COR-L47 (cell line): ENCODE measurements at places on chromosomes 5 and 9.
A peak's percentile ranks its signal among the peaks of the same experiment; 100 is the strongest.

DNA sequence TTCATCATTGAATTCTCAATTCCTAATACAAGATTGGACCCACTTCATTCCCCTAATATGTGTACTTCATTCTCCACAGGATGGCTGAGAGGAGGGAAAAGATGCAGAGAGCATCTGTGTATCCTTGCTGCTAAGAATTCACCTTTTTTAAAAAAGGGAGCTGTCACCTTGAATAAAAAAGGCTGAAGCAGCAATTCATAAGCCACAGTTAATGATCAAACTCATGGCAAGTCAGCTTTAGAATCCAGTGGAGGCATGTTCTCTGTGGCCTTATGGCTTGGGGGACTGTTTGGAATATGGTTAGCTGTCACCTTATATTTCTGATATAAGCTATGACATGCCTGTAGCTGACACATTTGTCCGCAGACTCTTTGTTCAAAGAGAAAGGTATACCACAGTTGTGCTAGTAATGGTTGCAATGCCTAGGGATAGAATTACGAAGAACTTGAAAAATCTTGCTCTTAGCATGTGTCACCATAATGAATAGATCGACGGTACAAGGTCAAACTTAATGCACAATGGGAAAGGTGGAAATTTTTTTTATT lies 256.8 kb upstream of the TNC start:
- DNase-seq: no peak

DNA sequence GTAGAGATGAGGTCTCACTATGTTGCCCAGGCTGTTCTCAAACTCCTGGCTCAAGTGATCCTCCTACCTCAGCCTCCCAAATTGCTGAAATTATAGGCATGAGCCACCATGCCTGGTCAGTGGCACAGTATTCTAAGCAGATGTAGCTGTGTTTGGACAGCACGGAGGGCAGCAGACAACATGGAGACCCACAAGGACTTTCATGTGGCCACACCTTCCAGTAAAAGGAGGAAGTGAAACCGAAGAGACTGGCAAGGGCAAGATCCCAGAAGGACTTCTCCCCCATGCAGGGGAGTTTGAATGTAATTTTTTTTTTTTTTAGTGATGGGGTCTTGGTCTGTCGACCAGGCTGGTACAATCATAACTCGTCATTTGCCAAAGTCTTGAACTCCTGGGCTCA lies 172.2 kb downstream of the TRPM3 start:
- no peak for DNase-seq

DNA sequence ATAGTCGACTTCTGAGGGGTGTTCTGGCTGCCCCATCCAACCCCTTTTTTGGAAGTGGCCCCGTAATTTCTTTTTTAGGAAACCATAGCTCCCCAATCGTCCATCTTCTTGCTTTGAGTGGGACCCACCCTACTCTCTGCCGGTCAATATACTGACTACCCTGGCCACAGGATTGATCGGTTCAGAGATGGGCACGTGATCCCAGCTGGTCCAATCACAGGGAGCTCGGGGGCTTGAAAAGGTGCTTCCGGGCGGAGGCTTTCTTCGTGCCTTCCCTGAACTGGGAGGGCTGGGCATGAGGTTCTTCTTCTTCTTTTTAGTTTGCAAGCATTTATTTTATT lies 78.7 kb upstream of the SH3PXD2B start:
- DNase-seq: no peak

- no peak for DNase-seq
Observed at GRCh38 chr5:111813537-111813936, 56.5 kb upstream of the NREP start.

GRCh38 chr9:120539951-120540350 lies 40.0 kb downstream of the CDK5RAP2 start:
- no peak for DNase-seq

GRCh38 chr5:683551-684481 lies 9.3 kb downstream of the TPPP start:
- DNase-seq: no peak

DNA sequence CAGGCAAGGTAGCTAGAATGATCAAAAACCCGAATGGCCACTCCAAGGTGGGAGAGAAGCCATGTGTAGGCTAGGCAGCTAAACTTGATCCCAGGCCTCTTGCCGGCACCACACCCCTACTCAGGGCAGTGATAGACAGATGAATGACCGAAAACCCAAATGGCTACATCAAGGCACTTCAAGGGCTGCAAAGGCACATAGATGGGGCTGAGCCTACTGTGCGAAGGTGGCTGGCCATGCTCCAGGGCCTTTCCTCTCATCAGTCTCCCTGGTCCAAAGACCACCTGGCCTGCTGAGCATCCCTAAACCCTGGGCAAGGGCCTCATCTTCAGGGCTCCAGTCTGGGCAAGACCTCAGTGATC lies 3.7 kb upstream of the TIFAB start:
- DNase-seq: no peak

GRCh38 chr5:147835386-147835798 lies 3.9 kb upstream of the SPINK1 start:
- peak; percentile 35 for DNase-seq

- DNase-seq: no peak
Observed at GRCh38 chr9:96157675-96158074, 144.3 kb downstream of the HSD17B3 start.

DNA sequence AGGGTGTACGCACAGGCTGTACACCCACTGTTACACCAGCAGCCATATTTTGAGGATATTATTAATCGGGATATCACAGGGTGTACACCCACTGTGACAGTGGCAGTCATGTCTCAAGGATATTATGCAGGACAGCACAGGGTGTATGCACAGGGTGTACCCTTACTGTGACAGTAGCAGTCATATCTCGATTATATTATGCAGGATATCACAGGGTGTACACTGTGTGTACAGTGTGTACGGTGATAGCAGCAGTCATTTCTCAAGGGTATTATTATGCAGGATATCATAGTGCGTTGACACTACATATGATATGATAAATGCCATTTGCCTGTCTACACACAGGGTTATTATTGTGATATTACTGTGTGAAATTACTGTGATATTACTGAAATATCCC lies 80.5 kb upstream of the SLC25A48 start:
- no peak for DNase-seq

DNA sequence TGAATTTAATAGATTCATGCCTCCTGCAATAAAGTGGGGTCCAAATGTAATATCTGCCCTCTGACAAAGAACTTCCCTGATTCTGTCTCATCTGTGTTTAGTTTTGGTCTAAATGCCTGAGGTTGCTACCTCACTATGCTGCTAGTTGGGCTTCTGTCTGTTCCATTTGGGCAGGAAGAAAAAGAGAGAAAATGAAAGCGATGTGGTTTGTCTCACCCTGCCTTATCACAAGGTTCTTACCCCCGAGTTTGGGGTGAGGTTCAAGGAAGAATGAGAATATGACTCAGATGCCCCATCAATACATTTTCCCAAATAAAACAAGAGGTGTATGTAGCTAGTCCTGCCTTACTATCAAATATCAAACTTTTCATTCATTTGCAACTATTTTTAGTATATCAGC lies 132.1 kb upstream of the MTAP start:
- no peak for DNase-seq

- no peak for DNase-seq
Observed at GRCh38 chr5:147176422-147176821, 58.4 kb upstream of the STK32A start.

DNA sequence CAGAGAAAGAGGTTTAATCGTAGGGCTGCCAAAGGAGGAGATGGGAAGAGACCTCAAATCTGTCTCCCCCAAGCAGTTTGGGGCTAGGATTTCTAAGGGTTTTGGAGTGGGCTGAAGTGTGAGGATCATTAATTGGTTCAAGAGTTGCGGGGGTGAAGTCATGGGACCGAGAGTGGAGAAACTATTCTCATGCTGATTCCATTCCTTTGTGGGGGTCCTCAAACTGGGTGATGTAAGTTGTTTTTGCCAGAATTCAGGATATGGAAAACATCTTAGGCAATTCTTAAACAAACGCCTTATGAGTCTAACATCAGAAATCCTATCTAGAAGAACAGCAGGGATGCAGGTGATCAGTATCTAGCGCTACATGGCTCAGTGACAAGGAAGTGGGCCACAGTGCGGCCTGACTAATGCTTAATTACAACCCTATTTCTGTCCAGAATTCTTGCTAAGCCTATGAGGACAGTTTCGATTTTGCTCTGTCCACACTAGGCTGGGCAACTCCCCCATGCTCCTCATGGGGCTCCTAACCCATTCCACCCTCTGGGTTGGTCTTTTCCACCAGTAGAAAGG lies 27.7 kb upstream of the TRIO start:
- DNase-seq: no peak

DNA sequence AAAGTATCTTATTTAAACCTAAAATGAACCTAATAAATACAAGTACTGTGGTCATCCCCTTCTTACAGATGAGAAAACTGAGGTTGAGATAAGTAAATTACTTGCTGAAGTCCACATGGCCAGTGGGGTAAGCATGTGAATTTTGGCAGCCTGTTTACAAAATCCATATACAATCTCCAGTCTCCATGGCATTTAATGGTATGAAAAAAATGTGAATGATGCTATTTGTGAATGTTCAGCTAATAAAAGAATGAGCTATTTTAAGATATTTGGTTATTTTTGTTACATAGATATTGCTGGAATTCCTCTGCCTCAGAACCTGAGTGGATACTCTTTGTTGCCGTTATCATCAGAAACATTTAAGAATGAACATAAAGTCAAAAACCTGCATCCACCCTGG lies 19.3 kb upstream of the GPR150 start:
- DNase-seq: no peak

DNA sequence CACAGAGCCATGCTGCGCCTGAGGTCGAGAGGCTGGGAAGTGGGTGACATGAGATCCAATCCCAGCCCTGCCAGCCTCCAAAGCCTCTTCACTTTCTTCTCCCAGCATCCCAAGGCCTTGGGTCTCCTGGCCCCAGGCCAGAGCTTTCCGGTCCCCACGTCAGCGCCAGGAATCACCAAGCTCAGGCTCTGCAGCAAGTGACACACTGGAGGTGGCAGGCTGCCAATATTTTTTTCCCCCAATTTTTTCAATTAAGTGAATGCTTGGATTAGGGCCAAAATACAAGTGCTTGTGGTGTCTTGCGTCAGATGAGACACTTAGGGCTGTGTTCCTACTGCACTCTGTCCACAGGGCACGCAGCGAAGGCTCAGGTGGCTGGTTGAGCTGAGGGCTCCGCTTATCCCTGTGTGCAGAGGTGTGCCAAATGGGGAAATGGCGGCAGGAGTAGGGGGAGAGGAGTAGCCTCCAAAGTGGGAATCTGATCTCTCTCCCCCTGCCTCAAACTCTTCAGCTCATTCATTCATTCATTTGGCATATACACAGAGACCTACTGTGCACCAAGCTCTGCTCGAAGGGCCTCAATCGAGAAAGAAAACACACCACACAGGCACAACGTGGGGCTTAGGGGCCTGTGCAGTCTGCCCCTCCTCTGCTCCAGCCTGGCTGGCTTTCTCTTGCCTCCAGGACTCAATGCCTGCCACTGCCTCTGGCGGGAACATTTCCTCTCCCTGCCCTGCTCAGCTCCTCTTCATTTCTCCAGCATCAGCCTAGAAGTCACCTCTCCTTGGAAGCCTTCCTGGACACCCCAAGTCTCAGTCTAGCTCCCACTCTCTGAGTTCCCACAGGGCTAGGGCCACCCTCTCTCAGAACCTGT lies 16.6 kb downstream of the SH3PXD2B start:
- DNase-seq: peak; percentile 97

GRCh38 chr5:144247131-144247530 lies 76.5 kb downstream of the KCTD16 start:
- peak; percentile 27 for DNase-seq

DNA sequence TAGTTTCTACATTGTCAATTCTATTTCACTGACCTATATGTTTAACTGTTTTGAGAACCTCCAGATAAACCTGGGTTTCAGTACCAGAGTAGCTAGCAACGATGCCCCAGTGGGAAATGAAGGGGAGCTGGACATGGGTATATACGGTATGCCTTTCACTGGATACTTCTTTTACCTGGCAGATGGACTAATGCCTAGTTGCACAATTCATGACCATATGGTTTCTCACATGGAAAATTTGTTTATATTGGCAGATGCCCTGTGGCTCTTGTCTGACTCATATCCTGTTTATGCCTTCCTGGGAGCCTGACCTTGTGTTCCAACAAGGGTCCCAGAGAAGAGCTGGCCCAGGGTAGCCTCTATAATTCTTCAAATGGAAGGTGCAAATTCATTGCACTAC lies 144.1 kb downstream of the MAT2B start:
- no peak for DNase-seq

- no peak for DNase-seq
Observed at GRCh38 chr9:134811079-134811672, 69.4 kb upstream of the FCN2 start.

- peak; percentile 41 for DNase-seq
Observed at GRCh38 chr5:77560677-77561263, 68.7 kb upstream of the WDR41 start.

- no peak for DNase-seq
Observed at GRCh38 chr5:175656966-175657365, 905 bp upstream of the HRH2 start.

DNA sequence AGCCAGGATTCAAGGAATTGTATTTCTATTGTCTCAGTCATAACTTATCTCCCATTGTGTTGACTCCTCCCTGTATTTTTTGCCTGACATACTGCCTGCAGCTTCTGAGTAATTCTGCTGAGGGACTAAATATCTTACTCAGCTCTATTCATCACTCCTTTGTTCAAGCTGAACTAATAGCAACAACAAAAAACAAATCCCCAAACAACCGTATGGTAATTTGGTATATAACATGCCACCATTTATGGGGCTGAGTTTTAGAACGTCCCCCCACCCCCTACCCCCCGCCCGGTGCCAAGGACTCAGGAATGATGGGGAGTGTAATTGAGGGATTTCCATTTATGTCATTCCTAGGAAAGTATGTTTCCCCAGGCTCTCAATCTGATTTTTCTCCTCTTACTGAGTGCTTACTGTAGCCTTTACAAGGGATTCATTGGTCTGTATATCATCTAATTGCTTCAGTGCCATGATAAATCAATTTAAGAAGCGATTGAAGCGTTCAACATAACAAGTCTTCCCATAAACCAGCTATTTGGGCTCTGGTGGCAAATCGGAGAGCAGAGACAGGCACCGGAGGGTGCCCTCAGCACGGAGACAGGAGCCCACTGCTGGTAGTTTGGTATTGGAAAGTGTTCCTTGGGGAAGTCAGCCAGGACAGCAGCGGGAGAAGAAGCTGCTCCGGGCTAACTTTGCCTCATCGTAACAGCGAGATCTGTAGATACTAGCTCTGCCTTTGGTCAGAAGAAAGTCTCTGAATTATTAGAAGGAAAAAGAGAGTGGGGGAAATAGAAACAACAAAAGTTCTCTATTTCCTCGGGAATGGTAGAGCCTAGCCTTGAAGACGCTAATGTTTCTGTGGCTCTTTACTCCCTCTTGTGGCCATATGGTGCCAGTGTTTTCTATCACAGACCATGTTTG lies 40.7 kb upstream of the HSD17B4 start:
- DNase-seq: peak; percentile 54

- no peak for DNase-seq
Observed at GRCh38 chr9:6562201-6562600, 83.3 kb downstream of the GLDC start.
